ENCODE measurements at places on chromosomes 12 and 14.

DNA sequence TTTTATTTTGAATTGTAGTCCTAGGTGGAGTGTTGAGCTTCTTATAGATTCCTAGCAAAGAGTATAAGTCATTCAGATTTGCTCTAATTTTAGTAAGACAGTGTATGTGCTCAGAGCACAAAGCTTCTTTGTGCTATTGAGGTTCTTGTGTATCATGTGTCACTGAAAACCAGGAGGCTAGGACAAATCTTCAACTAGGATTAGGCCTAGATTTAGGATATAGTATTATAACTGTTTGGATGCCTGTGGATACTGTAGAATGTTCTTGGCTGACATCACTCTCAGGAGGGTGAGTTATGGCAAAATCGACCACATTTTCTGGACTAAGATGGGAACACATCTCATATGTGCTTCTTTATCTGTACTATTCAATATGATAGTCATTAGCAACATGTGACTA lies 86.5 kb downstream of the DHRS2 start:
- no peak for DNase-seq

DNA sequence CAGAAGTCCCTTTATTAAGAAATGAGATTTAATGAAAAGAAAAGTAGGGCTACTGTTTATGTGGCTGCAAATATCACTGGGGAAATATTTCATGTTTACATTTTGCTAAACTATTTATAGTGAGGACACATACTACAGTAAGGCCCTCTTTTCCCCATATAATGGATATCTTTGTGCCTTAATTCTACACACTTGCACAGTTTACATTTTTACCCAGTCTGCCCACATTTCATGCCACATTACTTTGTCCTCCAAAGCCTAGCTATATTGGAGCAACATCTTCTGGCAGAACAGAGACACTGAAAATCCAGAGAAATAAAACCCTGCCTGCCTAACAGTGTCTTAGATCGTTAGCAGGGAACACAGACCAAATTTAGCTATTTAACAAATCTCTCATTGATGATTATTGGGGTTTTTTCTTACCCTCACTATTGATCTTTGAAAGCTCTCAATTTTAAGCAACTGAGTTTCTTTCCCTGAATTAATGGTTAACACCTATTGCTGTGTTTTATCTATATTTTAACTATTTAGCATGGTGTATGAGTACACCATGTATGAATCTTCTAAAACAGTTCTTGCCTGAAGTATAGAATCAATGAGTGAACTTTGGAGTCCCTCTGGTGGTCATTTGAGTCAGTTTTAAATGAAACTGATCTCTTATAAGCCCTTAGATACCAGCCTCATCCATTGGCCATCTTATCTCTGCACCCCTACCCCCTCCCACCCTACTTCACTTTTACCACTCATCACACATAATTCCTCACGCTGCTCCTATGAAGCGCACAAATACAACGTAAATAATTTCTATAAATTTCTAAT lies 170.2 kb downstream of the BCAT1 start:
- DNase-seq, result no peak

DNA sequence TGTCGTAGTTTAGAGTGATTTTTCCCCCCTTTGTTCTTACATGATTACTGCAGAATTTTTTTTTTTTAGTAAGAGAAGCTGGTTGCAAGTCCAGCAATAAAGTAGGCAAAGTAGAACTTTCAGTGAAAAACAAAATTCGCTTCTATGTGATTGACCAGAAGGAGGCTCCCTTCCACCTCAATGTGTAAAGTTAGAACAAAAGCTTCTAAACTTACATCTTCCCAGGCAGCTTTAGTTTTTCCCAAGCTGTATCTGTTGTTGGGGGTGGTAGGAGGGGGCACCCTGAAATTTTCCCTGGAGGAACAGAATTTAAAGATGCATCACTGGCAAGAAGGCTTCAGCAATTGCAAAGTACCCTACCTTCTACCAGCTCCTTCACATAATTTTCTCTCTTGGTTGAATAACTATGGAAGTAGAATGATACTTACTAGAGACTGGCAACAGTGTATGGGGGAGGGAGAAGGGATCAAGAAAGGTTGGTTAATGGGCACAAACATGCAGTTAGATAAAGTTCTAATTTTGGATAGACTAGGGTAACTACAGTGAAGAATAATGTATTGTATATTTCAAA lies 87.3 kb upstream of the E2F7 start:
- DNase-seq, result no peak

GRCh38 chr12:40292788-40293429 lies 68.1 kb downstream of the LRRK2 start:
- DNase-seq, result no peak

GRCh38 chr12:19498099-19498498 lies 58.8 kb downstream of the AEBP2 start:
- no peak for DNase-seq

- DNase-seq, result peak; percentile 1
Measured at GRCh38 chr12:29316752-29317151, 64.2 kb downstream of the ERGIC2 start.

DNA sequence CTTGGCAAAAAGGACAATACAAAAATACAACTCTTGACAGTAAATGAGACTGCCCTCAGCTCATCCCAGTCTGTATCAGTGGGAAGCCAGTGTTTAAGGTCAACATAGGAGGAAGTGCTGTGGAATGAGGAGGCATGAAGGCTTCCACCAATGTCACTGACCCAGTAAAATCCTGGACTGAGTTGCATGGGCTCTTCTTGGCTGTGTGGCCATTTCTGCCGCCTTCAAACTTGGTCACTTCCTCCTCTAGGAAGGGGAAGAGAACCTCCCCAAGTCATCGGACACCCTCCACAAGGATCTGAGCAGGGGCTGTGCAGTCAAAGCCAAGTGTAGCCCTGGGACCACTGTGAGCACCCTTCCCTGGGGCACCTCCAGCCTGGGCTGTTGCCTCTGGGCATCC lies 11.9 kb downstream of the GPR68 start:
- no peak for DNase-seq

- DNase-seq, result no peak
Measured at GRCh38 chr14:85399186-85399585, 130.8 kb upstream of the FLRT2 start.

DNA sequence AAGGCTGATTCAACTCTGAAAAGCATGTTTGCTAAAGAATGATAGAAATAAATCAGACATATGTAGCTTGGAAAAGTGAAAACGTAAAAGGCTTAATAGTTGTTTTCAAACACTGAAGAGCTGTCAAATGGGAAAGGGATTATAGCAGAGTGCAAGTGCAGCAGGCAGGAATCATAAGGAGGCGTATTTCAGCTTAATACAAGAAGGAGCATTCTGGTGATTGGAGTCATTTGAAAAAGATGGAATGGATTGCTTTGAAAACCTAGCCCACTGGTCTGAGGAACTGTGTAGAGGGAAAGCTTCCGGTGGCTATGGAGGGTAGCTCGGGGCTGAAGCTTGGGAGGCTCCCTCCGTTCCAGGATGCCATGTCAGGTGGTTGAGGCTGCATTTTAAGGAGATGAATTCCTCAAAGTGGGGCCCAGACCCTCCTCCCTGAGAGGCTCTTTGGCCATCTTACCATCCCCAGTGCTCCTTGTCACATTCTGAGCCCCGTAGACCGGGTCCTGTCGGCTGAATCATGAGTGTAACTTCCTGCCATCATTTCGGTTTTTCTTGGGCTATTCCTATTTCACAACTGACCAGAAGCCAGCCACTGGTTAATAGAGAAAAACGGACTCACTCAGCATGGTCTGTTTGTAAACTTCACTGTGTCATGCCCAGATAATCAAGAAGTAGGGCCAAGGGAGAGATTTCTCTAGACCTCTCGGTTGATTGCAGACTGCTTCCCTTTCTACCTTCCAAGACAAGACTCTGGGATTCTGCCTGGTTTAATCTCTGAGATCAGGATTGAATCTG lies 6.5 kb downstream of the WNT5B start:
- no peak for DNase-seq

DNA sequence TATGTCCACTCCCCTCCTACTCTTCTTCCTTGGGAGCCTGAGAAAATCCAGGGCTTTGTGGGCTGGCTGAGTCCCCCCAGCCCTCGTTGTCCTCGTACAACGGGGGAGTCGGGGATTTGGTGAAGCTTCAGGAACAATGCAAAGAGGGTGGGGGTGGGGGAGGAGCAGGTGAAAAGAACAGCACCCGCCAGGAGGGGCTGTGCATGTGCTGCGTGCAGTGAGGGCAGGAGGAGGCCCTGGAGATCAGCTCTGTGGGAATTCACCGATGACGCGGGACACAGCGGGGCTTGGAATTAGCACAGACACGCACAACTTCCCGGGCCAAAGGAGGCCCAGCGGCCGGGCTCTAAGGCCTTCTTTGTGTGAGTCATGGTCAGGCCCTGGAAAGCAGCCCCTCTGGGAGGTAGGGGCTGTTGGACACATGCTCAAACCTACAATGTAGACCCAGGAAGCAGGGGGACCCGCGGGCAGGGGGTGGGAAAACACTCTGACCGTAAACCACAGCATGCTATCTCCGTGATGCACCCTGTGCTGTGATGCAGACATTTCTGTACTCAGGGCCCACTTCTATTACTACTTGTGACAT lies 32.8 kb downstream of the RBM19 start:
- no peak for DNase-seq

GRCh38 chr14:23047034-23047634 lies 5.1 kb downstream of the PSMB11 start:
- DNase-seq, result no peak

- no peak for DNase-seq
Measured at GRCh38 chr14:34993426-34993825, 10.6 kb downstream of the SRP54 start.

- DNase-seq, result no peak
Measured at GRCh38 chr12:103318566-103318965, 177.2 kb downstream of the C12orf42 start.

- DNase-seq, result no peak
Measured at GRCh38 chr12:120416490-120417216, 21.3 kb upstream of the COX6A1 start.

DNA sequence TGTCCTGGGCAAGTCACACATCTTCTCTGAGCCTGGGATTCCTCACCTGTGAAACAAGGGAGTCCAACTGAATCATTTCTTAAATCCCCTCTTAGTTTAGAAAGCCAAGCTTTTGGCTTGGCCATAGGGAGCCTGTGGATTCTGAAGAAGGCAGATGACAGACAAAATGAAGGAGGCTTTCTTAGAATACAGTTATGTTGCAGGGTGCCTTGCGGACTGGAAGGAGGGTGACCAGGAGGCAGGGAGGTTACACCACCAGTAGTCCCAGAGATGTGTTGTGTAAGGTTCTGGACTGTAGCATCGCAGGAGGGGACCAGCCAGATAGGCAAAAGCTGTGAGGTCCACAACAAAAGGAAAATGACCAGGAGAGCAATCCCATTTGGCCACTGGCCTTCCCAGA lies 8.2 kb upstream of the ACVR1B start:
- DNase-seq, result no peak

GRCh38 chr14:54682578-54682977 lies 115.7 kb downstream of the SAMD4A start:
- no peak for DNase-seq

- DNase-seq, result no peak
Measured at GRCh38 chr12:128813883-128814282, 9.9 kb downstream of the SLC15A4 start.

DNA sequence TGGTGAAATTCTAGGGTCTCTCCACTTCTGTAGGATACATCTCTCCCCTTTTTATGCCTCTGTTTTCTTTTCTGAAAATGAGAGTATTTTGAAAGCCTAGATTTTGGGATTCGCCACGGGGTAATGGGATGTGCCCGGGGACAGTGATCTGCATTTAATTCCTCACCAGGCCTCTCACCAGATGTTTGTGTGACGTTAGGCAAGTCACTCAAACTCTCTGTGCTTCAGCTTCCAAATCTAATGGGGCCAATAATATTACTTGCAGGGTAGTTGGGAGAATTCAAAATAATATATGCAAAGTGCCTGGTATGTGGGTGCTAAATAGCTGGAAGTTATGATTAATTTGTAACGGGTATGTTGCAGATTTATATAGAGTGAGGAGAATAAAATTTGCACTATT lies 78.8 kb downstream of the C12orf75 start:
- DNase-seq, result no peak

DNA sequence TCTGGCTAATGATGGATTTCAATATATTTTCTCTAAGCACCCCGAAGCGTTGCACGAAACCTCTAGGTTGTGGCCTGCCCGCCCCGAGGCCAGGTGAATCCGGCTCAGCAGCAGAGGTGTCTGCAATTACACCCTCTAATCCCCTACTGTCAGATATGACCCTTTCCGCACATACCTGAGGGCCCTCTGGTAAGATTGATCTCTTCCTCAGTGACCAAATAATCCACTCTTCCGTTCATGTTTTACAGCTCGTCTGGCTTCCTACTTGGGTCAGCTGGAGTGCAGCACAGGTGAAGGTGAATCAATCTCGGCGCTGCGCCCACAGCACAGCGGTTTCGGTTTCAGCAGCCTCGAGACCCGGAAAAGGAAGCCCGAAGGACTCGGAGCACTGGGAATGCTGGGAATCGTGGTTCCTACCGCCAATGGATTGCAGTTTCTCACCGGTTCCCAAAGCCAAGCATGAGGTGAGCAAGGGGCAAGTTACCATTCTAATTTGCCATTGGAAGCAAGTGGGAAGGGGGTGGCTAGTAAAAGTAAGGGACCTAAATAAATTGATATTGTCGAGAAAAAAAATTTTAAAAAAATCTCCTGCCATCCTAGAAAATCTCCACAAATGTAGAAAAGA lies at the start of gene SYNJ2BP:
TSS of gene SYNJ2BP (minus strand) at position 366 of the 625 bp plus-strand sequence. CDS start at position 239, 127 bp downstream.
- peak; percentile 57 for DNase-seq

- no peak for DNase-seq
Measured at GRCh38 chr14:79395061-79395460, 816.2 kb downstream of the DIO2 start.

DNA sequence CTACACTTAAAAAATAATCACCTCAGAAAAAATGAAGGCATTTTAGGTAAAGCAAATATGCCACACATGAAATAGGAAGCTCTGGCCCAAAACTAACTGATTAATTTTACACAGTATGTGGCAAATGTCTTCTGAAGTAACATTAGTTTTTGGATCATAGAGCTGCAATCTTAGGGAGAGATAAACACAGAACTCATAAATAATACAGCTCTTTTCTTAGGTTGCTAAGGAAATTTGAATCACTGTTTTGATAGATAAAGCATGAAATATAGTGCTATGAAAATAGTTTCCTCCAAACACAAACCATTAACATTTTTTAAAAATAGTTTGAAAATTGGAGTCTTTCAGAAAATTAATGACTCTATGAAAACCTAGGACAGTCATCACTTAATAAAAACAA lies 15.0 kb downstream of the RASSF9 start:
- no peak for DNase-seq

GRCh38 chr12:12606781-12607589 lies 4.7 kb upstream of the CREBL2 start:
- no peak for DNase-seq

DNA sequence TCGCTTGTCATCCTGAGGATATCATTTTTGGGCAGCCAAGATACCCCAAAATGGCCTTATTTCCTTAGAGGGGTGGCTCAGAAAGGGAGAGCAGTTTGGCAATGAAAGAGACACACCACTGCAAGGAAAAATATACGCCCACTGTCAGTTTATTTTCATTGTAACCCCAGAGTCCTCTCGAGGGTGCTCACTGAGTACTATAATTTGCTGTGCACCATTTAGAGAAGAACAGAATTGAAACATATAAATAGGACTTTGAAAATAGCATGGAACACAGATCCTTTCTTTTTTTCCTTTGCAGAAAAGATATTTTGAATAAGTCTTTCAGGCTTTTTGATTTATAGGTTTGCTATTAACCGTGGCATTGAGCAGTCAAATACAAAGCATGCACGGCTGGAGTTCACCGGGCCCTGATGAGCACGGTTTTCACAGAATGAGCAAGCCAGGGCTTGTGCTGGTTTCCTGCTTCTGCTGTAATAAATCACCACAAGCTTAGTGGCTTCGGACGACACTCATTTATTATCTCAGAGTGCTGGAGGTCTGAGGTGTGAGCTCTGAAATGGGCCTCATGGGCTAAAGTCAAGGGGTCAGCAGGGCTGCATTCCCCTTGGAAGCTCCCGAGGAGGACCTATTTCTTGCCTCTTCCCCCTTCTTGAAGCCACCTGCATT lies 152.3 kb downstream of the ZNF664 start:
- DNase-seq, result no peak

All from substantia nigra (tissue), 51 donors.